Stimulated activated CD8-positive, alpha-beta memory T cell treated with anti-CD3 and anti-CD28 coated beads, Interleukin-7, amount 100 ng/mL, for 24 hours (primary cell): ENCODE measurements at places on chromosomes 2 and 18.

DNA sequence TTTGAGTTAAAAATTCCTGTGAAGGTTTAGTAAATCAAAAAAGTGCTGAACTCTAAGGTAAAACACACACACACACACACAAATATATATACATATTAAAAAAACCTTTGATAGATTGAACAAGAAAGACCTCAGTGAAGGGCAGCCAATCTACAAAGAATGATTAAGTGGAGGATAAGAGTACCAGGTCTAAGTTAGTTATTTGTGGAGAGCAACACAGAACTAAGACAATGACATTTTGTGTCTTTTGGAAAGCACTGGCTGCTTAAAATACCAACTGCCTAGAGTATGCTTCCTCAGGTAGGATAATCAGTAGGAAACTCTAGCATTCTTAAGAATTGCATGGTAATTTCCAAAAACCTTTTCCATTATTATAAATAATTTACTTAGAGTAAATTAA is 481.4 kb upstream of the SYT4 start:
- no peak for DNase-seq

GRCh38 chr2:169005080-169005598 is 26.0 kb downstream of the ABCB11 start:
- no peak for DNase-seq

DNA sequence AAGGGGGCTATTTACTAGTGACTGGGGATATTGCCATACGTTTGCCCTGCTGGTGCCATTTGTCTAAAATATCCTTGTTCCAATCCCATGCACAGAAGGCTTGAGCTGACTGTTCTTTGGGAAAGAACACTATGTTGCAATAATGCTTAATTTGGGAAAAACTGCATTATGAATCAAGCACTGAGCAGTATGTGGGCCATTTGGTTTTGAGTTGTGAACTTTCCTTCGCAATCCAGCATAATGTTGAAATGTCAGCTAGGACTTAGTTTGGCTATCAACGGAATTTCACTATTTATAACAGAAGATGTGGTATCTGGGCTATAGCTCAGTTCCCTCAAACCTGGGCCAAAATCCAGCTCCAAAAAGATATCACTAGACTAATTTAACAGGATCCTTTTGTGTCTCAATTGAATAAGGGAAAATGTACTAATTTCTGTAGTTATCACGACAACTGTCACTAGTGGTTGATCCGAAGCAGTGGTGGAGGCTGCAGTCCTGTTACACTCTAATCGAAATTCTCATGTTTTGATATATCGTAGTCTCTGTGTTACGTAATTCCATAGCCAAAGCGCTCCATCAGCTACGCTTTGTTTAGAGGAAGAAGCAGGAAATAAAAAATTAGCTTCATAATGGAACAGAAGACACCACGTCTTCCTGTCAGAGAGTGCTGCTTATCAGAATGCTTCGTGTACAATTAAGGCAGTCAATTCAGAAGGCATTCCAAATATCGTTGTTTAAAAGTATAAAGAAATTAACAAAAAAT is 686.8 kb upstream of the SALL3 start:
- DNase-seq, result no peak

DNA sequence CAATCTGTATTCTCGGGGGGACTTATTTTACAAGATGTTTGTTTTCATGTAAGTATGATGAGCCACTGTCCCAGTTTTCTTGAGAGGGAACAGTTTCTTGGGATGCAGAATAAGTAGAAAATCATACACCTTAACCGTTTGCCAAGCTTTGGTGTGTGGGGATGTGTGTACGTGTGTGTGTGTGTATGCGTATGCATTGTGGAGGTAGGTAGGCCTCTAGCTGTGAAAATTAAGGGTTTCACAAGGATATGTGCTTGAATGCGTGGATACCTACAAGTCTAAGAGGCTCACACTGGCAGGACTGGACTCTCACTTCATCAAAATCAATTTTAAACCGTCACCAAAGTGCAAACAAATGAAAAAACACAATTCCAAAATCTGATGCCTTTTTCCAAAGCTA is 204.2 kb upstream of the RBMS1 start:
- no peak for DNase-seq

DNA sequence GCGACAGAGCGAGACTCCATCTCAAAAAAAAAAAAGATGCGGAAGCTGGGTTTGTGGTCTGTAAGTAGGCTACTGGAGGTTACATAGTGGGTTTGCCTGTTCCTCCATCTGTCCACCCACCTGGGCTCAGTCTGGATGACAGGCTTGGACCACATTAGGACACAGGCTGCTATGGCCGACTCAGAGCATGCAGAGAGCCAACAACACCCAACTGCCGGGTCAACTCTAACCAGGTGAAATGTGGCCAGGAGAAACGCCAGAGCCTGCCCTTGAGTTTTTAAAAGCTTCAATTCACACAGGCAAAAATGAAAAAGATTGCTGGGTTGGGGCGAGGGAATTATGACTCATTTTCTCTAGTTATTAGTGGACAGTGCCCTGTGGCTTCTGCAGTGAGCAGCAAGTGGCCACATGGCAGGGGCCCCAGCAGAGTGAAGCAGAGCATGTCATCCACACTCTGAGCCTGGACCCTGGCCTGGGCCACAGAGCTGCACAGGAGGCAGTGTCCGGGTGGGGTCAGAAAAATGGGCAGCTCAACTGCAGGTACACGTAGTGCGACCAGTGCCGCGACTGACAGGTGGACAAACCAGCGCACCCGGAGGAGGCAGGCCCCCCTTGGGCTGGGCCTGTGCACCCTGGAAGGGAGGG is 67.4 kb downstream of the BIN1 start:
- no peak for DNase-seq

GRCh38 chr2:71700658-71701397 is 247.5 kb downstream of the DYSF start:
- DNase-seq, result no peak

- no peak for DNase-seq
Observed at GRCh38 chr18:35683021-35683420, 101.5 kb downstream of the GALNT1 start.

GRCh38 chr2:135603543-135603942 is 72.3 kb downstream of the R3HDM1 start:
- no peak for DNase-seq

GRCh38 chr2:237625216-237625705 is 2.1 kb upstream of the LRRFIP1 start:
- no peak for DNase-seq

DNA sequence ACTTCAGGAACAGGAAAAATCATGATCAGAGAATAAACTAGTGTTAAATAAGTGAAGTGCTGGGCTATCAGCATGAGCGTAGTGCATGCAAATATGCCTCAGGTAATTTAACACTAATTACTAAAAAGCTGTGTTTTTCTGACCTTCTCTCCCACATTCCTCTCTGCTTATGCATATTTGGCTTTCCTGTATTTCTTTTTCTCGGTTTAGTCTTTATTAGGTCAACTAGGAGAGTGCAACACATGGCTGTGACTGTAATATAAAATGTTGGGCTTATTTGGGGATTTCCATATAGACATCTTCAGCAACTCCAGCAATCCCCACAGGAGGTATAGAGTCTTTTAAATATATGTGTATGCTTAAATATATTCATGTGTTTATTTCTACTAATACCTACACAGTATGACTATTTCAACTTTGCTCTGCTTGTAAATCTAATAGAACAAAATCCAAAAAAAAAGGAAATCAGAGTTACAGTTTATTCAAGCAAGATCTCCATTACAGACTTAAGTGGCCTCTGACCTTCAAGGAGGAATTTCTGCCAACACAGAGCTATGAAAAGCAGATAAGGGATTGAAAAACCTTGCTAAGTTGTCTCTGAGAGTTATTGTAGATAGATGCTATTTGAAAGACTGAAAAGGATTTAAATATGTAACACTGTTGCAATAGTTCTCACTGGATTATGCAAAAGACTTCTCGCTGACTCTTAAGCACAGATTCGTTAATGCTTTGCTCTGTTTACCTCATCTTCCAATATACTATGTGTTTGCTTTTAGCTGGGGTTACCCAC is 359.5 kb upstream of the RGPD4 start:
- no peak for DNase-seq

DNA sequence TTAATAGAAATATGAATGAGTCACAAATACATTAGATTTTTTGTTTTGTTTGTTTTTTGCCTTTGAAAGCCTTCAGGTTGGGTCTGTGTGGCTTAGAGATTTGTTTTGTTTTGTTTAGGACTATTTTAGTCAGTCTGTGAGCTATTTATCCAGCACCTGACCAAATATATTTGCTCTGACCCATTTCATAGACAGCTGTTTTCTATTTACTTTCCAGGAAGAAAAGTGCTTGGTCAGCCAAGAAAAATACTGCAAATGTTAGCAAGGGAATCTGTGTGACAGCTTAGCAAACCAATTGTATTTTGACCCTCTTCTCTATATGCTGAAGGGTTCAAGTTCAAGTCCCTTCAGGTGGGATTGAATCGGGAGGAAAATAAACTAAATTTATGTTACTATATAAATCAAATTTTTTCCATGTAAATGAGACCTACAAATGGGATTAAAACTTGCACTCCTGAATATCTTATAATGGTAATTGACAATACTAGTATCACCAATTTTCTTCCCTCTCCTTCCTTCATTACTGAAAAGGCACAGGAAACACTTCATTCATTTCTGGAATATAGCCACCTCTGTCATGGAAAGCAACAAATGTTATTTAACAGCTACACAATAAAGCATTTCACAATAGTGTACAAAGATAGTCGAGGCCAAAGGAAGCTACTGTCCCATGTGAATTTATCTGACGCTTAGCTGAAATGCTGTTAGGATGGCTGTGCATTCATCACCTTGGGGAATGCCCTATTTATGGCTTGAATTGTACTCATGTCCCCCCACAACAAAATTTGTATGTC is 23.1 kb upstream of the KLF7 start:
- no peak for DNase-seq

DNA sequence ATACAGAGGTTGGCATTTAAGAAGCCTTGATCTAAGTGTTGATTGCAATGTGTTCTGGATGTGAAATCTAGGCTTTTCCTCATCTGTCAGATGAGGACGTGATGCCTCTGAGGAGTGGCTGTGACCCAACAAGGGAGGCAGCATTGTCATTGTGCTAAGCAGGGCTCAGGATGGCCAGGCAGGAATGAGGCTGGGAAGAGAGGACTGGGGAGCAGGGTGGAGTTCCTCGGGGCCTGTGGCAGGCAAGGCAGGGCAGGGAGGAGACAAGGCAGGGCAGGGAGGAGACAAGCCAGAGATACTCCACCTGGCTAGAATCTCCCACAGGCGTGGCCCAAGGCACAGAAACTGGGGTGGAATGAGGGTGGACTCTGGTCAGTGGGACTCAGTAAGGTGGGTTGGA is 116.6 kb downstream of the RPIA start:
- DNase-seq, result no peak

DNA sequence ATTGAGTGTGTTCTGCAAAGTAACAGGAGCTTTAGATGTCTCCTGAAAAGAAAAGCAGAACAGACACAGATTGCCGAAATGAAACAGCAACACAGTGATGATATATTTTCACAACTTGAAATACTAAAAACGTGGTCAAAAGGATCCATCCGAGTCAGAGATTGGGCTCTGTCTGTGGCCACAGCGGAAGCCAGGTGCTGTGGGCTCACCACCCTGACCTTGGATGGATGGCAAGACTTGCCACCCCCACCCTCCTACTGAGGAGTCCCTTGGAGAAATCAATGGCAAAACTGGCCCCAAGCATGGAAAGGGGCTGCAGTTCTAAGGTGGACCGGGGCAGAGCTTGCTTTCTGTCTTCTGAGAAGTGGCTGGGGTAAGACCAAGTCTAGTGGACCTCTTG is 31.4 kb upstream of the ACKR3 start:
- no peak for DNase-seq

- no peak for DNase-seq
Observed at GRCh38 chr2:223669453-223670225, 67.5 kb upstream of the SCG2 start.

DNA sequence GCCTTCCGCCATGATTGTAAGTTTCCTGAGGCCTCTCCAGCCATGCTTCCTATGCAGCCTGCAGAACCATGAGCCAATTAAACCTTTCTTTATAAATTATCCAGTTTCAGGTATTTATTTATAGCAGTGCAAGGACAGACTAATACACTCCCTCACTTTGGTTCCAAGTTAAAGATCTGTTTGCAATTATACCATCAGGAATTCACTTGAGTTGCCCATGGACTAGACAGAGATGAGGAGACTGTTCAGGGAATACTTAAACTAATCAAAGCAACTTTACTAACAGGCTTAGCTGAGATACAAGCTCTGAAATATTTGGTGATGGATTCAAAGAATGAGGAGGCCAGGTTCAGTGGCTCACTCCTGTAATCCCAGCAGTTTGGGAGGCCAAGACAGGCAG is 190.0 kb downstream of the MTCL1 start:
- DNase-seq, result no peak

DNA sequence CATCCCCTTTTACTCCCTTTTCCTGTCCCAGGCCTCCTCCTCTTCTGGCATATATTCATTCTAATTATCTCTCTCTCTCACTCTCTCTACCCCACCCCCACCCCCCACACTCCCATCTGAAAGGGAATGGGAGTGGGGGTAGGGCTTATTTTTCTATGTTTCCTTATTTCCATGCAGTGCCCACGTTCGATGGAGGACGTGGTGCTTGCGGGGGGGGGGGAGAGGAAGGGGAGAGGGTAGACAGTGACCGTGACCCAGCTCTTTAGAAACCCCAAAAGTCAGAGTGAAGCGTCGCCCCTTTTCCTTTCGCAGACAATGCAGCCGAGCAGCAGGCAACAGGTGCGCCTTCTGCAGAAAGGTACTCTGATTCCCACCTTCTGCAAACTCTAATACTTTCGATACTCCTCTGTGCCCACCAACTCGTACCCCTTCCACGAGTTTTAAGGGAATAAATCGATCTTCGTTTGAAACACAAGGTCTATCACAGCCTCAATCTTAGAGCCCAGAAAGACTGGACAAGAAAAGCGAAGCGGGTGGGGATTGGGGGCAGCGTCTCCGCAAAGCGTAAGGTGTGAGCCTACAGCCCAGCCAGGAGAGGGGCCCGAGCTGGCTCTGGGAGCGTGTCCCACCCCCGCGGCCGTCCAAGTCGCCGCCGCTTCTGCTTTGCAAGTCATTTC is 891 bp upstream of the NR4A2 start:
- DNase-seq, result no peak

- DNase-seq, result no peak
Observed at GRCh38 chr2:173491418-173491817, 136.7 kb downstream of the CDCA7 start.

DNA sequence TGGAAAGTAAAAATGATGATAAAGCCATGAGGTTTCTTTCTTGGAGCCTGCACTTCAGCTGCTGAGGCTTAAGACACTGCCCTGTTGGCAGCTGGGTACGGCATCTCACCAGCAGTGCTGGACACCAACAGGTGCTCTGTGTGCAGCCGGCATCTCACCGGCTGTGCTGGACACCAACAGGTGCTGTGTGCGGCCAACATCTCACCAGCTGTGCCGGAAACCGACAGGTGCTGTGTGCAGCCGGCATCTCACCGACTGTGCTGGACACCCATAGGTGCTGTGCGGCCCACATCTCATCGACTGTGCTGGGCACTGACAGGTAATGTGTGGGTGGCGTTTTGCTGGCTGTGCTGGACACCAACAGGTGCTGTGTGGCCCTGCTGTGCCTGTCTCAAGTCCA is 190.8 kb downstream of the TMEM18 start:
- no peak for DNase-seq

DNA sequence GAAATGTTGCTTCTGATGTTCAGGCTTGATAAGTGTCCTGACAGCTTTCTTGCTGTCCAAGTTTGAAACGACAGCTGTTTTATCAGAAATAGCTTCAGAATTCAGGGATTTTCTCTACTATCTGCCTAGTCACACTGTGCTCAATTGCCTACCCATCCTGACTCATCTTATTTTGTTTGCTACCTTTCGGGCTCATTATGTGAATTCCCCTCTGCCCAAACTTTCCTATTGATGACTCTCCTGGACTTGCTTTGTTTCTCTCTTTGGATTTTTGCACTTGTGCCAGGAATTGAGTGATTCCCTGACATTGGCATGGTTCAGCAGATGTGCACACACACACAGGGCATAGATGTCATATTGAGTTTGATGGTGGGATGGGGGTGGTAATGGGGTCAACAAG is 1052.6 kb upstream of the PIK3C3 start:
- no peak for DNase-seq
